IMR-90 (cell line): ENCODE measurements at places on chromosomes 3 and 15.

GRCh38 chr3:112132554-112132953 is 494 bp downstream of the GCSAM start:
- no peak overlapping the region for H3K27ac ChIP-seq
- H3K27me3 ChIP-seq: no peaks in the 10 kb centered on the region
- H3K4me3 ChIP-seq: no peak overlapping the region
- H3K36me3 ChIP-seq: no peaks in the 10 kb centered on the region; the same call in 1 of the 2 replicates
- 0 out of 2 replicates have a peak, but pooled peaks cover 1% of the 10 kb centered on the region for H3K4me1 ChIP-seq
- DNase-seq: no peak

DNA sequence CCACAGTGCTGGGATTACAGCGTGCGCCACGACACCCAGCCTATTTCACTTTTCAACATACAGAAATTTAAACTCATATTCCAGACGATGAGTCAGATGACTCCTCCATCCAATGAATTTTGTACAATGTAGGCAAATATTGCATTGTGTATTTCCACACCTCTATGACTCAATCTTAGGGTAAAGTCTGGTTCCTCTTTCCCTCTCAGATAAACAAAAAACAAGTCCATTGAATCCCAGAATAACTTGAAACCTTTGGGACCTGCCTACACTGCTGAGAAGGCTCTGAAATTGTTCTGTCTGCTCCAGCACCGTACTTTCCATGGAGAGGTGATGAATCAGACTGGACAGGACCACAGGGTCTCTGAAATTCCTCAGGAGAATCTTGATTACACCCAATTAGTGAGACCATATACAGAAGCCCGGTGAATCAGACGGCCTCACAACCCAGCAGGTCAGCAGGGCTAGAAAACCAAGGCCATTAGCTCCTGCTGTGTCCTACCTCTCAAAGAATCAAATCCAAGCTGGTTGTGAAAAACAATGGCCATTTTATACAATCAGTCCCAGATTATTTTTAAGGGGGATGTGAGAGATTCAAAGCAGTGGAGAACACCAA is 112.6 kb downstream of the ERC2 start:
- no peaks in the 10 kb centered on the region for H3K27me3 ChIP-seq
- H3K27ac ChIP-seq: no peak overlapping the region
- no peaks in the 10 kb centered on the region for H3K4me1 ChIP-seq
- no peak overlapping the region for H3K4me3 ChIP-seq
- H3K36me3 ChIP-seq: no peaks in the 10 kb centered on the region
- DNase-seq: no peak

- H3K27me3 ChIP-seq: no peaks in the 10 kb centered on the region
- no peak for DNase-seq
- peaks cover 24% of the 10 kb centered on the region for H3K4me1 ChIP-seq
- H3K27ac ChIP-seq: no peak overlapping the region
These were observed 57.4 kb upstream of the ULK4 start for GRCh38 chr3:42019144-42019952.

DNA sequence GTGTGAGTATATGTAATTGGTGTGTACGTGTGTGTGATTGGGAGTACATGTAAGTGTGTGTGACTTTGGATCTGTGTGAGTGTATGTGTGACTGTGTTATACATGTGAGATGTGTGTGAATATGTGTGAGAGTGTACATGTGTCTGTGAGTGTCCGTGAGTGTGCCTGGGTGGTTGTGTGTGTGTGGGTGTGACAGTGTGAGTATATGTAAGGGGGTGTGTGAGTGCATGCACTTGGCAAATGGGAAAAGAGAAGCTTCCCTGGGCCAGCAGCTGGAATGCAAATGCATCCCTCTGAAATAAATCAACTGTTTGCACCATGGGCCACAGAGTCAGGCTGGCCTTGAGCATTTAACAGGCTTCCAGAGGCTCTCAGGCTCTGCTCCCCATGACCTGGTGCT is 63.6 kb downstream of the MINAR1 start:
- no peak overlapping the region for H3K4me3 ChIP-seq
- no peaks in the 10 kb centered on the region for H3K36me3 ChIP-seq
- H3K27ac ChIP-seq: no peak overlapping the region
